PC-3 (cell line): ENCODE measurements at places on chromosomes 1 and 21.
A peak's percentile ranks its signal among the peaks of the same experiment; 100 is the strongest.

GRCh38 chr1:158067662-158068061 lies 74.2 kb downstream of the KIRREL1 start:
- no peak for DNase-seq

DNA sequence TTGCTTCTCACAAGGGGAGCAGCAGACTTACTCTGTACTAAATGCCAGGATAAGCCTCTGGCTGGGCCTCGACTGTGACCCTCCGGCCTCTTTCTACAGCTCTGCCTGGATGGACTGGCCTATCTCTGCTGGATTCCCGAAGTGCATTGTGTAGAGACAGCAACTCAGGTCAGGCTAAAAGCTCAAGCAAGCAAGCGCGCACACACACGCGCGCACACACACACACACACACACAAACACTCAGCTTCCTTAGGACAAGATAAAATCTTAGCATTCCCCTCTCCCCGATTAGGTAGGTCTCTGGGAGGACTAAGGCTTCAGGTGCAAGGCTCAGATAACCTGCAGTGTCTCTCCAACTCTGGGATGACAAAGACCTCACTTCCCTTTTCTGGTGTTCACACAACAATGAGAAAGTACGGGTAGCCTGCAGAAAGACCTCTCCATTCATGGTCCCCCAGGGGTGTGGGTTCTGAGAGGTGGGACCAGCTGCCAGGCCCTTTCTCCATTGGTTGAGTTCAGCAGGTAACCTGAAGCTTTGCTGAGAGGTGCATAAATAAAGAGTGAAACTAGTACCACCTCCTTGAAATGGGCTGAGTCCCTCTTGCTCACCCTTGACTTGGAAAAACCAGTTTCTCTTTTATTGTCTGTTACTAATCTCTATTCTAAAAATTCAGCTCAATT lies 155.1 kb upstream of the CAMK1G start:
- peak; percentile 97 for DNase-seq

DNA sequence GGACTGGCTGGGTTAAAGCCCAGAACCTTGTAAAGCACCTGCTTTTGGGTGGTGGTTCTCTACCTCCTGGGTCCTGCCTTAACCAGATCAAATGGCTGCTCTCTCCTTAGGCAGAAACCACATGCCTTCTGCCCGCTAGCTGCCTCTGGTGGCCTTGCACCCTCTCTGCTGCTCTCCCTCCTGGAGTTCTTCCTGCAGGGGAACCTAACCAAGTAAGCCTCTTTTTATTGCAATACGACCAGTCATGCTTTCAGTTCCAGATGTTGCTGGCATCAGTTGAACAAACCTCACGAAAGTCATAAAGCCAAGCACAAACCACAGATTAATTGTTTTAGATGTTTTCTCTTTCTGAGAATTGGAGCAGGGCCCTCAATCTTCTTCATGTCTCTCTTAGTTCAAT lies 118.9 kb downstream of the GDAP2 start:
- no peak for DNase-seq

GRCh38 chr1:154961207-154962155 lies at the start of gene PYGO2:
TSS of gene PYGO2 (minus strand) at chr1:154961782. CDS start at chr1:154961576, 206 bp downstream.
- peak; percentile 80 for DNase-seq

DNA sequence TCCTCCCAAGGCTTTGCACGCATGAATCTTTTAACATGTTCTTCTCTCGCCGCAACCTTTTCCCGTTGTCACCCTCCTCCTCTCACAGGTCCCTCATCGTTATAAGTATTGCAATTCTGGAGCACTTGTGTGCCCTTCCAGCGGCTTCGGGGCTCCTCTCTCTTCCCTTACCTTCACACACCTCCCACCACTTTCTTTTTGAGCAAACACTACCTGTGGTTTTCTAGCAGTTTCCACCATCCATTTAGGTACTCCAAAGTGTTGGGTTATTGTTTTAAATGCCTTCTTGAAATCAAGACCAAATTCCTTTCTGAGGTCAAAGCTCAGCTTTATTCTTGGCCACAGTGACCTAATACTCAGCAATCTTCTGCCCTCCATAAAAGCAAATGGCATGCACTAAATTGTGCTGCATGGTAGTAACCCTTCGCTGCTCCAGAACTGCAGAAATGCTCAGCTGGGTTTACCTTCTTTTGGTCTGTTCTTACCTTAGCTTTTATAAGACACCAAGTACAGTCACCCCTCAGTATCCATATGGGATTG lies 472.4 kb downstream of the SETD4 start:
- DNase-seq, result no peak

DNA sequence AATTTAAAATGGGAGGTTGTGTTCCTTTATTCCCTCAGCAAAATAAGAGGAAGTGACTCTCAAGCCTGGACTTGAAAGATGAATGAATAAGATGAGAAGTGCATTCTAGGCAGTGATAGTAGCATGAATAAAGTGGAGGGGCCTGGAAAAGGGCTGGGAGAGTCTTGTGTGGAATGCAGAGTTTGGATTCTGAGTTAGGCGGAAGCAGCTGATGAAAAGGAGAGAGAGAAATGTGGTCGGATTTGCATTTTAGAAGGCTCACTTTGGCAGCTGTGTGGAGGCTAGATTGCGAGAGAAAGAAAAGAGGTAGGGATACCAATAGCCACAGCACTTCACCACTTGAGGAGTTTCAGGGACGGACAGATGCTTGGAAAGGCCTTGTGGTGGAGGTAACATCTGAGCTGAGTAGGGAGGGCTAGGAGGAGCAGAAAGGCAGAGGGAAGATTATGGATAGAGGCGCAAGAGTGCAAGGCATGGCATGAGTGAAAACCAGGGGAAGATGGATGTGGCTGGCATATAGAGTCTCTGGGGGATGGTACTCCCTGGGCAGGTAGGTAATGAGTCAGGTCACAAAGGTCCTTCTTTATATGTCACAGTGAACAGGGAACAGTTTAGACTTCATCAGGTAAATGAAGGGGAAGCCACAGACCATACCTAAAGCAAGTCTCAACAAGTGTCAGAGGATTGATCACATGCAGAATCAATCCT lies 59.6 kb downstream of the ST3GAL3 start:
- no peak for DNase-seq

- DNase-seq, result no peak
Observed at GRCh38 chr21:27776925-27777553, 810.2 kb upstream of the ADAMTS5 start.

DNA sequence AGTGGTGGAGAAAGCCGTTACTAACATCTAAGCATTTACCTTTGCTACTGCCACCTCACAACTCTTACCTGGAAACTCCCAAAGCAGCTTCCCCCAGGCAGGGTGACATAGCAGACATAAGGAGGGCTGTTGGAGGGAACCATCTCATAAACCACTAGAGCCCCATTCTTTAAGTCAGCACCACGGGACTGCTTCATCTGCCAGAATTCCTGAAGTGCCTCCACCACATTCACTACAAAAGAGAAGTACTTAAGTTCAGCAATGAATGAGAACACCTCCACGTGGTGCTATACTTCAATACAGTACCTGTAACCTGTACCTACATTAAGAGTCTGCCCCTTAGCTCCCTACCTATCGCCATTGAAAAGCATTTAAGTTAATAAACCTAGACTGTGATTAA lies 10.3 kb downstream of the LIX1L start:
- no peak for DNase-seq

- no peak for DNase-seq
Observed at GRCh38 chr21:33861125-33861524, 54.5 kb downstream of the ATP5PO start.

GRCh38 chr1:28329395-28330153 lies 734 bp downstream of the MED18 start:
- peak; percentile 17 for DNase-seq

- DNase-seq, result no peak
Observed at GRCh38 chr1:199861020-199861795, 166.3 kb upstream of the NR5A2 start.

DNA sequence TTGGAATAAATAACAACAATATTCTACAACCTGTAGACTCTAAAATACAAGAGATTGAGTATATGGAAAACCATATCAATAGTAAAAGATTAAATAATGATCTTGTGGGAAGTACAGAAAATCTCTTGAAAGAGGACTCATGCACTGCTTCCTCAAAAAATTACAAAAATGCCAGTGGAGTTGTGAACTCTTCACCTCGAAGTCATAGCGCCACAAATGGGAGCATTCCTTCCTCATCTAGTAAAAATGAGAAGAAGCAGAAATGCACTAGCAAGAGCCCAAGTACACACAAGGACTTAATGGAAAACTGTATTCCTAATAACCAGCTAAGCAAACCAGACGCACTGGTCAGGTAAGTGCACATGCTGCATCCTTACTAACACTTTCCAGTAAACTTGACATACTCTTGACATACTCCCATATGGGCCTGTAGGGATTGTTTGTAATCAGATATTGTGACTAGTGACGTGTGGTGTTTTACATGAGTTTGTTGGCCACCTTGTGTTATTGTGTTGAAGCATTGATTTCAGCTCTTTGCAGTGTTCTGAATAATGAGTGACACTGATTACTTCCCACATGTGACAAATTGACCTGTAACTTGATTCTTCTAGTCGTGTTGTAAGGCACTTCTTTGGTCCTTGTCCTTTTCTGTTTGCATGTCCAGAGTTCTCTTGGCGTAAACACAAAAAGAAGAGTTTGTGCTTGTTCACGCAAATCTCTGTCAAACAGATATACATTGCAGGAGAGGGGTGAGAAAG lies 28.0 kb downstream of the MACO1 start:
- no peak for DNase-seq

- DNase-seq, result peak; percentile 90
Observed at GRCh38 chr21:33968080-33968994, 52.7 kb upstream of the ATP5PO start.

DNA sequence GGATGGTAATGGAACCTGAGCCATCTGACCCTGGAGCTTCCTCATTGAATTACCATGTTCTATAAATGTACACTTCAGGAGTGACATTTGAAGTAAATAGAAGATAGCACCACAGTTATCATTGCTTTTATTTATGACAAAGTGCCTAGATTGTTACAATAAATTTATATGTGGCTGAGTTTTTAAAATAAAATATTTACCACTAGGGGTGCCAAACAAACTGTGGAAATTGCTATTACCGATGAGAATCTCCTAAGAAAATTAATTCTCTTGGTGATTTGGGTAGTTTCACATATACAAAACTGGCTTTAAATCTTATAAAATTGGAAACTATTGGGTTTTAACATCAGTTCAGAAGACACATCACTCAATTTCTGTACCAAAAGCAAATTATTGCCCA lies 1.4 kb upstream of the TNR start:
- peak; percentile 2 for DNase-seq

DNA sequence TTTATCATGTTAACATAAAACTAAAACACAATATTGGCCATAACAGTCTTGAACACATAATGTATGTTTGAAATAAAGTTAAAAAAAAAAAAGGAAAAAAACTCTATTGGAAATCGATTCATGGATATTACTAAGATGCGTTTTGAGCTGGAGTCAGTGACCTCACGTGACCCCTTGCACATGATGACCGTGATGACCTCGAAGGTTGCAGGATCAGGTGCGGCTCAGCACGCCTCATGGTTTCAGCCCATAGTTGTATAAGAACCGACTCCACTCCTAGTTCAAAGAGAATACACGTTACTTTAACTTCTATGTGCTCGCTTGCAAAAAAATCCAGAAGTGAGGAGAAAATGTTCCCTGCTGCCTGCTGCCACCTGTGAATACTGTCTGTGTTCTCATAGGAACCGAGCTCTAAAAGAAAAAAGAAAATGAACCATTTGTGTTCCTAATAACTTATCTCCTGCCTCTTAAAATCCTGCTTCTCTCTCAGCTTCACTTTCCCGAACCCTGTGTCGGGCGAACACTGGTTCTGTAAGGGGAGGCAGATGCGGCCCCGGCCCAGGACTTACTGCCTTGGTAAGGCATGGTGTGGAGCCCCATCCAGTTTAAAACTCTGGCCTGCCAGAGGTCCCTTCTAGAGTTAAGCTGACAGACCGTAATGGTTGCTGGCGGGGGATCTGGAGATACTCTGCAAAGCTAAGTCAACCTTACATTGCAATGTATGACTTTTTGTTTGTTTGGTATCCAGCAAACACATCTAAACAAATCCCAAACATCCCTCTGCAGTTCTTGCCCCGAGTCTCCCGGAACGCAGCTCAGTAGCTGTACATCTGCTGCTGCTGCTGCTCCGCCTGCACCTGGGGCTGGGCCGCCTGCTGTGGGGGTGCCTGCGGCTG lies 33.8 kb upstream of the RIPK4 start:
- DNase-seq, result no peak

GRCh38 chr1:229209816-229210215 lies 61.1 kb upstream of the RAB4A start:
- DNase-seq, result no peak

DNA sequence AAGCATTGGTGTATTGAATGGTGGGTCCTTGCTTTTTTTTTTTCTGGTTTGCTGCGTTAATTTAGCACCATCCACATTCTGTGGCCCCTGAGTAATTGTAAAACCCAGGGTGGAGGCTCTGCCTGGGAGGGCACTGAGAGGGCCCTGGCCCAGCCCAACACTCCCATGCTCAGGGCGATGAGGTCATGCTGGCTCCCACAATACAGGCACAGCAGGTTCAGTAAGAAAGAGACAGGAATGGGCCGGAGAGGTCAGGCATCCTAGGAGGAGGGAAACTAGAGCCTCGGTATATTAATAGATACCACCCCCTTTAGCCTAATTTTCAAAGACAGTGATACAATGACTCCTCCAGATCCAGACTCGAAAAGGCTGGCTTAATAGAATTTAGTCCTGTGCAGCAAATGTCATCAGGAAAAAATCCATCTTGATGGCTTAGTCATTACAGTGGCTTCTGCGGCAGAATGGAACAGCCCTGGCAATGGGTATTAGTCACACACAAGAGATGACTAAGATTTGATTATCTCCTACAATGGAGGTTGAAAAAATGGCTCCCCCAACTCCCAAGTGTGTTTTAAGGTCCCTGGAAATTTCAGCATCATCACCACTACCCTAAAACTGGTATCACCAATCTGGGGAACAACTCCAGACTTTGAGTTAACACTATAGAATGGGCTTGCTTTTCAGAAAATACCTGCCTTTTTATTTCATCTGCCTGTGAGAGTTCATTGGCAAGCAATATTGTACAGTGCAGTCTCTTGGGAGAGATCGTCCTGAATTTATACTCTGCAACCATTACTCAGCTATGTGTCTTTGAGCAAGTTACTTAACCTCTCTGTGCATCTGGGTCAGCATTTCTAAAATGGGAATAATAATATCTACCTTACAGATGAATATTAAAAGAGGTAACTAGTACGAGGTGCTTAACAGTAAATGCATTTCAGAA lies 43.9 kb upstream of the LYST start:
- DNase-seq, result peak; percentile 92

- no peak for DNase-seq
Observed at GRCh38 chr21:17598437-17598836, 14.3 kb downstream of the BTG3 start.

GRCh38 chr1:77882411-77882810 lies 6.0 kb upstream of the NEXN start:
- no peak for DNase-seq

GRCh38 chr1:65372557-65372956 lies 47.9 kb upstream of the LEPR start:
- peak; percentile 13 for DNase-seq
